ENCODE measurements at places on chromosomes 2 and 18. TPM values are rescaled to one million over a fixed set of nuclear protein-coding genes. Genes with fewer than 3 reads are reported as not detected.
A peak's percentile ranks its signal among the peaks of the same experiment; 100 is the strongest.

DNA sequence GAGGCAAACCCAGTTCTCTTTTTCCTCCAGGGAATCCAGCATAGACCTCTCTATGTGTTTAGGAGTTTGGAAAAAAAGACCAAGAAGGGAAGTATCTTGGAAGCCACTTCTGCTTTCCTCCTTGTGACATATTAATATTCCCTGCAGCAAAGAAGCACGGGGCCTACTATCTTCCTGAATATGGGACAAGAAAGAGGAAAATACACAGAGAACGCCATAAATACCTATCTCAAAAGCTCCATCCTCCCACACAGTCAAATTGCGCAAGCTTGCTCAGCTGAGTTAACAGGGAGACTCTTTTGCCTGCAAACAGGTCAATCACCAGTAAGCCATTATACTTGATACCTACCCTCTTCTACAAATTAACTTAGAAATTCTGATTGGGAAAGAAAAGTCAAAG lies 16.7 kb upstream of the RAPH1 start:
- DNase-seq = no peak

DNA sequence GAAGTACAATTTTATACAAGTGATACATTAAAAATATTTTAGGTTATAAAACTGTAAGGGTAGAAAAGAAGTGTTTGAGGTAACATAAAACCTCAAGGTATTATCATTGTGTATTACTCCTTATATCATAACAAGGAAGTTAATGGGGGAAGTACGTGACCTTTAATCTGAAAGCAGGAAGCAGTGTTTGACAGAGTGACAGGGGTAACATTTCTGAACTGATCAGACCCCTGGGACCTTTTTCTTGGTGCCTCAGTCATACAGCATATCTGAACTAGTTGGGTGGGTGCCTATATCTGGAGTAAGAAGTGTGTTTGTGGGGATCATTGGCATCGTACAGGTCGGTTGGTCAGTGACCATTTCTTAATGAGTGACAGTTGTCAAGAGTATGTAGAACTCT lies 43.0 kb downstream of the MALT1 start:
- DNase-seq = no peak

DNA sequence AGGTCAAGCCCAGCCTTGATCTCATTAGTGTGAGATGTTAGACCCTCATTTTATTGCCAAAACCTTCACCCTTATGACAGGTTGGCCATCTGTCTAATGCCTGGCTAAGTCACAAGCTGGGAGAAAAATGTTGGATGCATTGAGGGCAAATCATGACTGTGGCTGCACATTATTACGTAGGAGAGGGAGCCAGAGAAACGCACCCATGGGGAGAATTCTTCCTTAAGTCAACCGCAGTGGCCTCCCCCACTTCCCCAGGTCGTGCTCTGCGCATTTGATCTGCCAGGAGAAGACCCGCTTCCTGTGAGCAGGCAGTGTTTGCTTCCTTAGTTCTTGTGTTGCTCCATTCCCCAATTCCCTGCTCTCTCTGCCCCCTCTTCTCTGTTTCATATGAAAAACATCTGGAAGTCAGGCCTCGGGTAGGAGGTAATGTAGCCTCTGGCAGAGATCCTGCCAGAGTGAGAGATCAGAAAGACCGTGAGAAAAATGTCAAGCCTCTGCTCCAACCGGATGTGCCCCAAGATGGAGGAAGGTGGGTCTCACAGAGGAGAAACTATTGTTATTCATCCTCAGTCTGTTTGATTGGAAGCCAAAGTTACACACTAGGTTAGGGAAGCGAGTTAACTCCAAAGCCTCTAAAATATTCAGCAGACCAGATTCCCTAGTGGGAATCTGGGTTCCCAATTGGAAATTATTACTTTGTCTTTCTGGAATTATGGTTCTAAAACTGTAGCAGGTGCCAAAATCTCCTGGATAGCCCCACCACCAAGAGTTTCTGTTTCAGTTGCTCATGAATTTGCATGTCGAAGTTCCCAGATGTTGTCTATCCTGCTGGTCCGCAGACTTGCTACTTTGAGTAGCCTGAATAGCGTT lies 144.3 kb upstream of the PELI1 start:
- no peak for DNase-seq

Gene POTEF
- not detected for total RNA-seq

GRCh38 chr2:188884517-188884916 lies 89.7 kb upstream of the COL3A1 start:
- DNase-seq = no peak

DNA sequence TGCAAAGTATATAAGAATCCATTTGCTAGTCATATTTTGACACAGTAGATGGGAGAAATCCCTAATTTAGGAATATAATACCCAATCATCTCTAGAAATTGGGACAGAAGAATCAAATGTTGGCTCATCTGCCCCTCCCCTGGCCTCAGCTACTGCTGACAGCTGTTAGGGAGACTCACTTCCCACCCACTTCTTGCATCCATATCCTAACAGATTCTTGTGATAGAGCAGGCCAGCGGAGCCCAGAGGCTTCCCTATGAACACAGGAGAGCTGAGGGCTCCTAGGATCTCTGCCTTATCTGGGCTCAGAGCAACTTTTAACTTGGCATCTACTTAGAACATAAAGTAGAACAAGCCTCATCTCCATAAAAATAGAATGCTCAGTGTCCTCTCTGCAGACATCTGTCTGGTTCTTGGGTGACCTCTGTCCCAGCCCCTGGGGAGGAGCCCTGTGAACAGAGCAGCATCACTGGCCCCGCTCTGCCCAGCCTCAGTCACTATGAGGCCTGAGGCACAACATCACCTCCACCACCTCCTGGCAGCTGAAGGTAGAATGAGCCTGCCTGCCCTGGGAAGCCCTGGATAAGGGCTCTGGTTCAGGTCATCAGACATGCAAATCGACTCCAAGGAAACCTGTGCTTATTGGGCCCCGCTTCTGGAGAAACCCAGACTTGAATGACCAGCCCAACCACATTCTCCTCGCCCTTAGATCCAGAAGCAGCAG lies 229.7 kb downstream of the ANKRD36B start:
- DNase-seq = no peak

- no peak for DNase-seq
Measured at GRCh38 chr2:199819746-199820145, 31.2 kb downstream of the FTCDNL1 start.

Gene TACR1
- total RNA-seq = not detected

Gene NYAP2
- total RNA-seq = not detected

DNA sequence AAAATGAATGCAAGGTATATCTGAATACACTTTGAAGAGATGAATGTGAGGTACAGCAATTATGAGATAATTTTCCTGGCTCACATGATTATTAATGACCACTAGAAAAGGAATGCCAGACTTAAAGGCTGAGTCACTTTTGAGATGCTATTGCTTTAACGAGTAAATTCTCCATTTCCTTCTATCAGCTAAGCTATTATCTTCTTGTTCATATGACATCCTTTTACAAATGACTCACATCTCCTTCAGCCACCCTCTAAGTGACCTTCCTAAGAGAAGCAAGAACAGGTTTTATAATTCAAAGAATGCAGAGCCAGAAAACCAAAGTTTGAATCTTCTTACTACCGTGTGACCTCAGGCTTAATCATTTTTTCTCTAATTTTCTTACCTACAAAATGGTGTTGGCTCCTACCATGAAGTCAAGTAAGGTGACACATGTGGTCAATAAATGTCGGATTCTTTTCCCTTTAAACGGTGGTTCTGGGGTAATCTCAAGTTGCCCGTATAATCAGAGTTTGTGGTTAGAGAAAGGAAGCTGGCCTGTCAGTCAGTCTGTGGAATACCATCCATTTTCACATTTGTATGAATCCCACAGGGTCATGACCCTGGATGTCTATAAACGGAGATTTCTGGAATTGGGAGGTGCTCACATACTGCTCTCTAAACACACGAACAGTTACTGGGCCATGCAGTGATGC lies 184.0 kb upstream of the PID1 start:
- peak; percentile 99 for DNase-seq

Gene SLC19A3
- total RNA-seq = 0.10 TPM

Gene CIB4
- total RNA-seq = not detected

GRCh38 chr2:17252258-17252657 lies 266.0 kb downstream of the RAD51AP2 start:
- DNase-seq = no peak

All from A172 (cell line).